GM19239 (cell line): ENCODE measurements at places on chromosomes 5 and 9.

GRCh38 chr5:173451031-173451430 is 122.8 kb upstream of the STC2 start:
- peak; percentile 36 for DNase-seq

GRCh38 chr5:90326995-90327394 is 82.6 kb downstream of the CETN3 start:
- no peak for DNase-seq

GRCh38 chr9:124840300-124840833 is 12.9 kb upstream of the WDR38 start:
- no peak for DNase-seq

- DNase-seq, result peak; percentile 17
Measured at GRCh38 chr5:16784843-16785791, 151.0 kb downstream of the MYO10 start.

DNA sequence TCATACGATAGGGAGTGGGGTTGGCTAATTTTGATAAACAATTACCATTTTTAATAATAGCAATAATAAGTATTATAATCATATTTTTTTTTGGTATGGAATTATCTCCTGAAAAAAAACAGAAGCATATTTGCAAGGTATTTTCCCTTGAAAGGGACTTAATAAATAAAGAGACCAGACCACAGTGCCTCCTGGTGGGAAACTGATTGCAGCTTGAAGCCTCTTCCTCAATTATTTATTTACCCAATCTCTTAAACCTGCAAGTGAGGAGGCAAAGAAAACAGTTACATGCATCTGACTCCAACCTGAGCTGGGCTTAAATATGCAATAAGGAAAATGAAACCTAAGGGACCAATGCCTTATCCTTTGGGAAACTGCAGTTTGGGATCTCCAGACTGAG is 388.1 kb upstream of the ACO1 start:
- no peak for DNase-seq

- DNase-seq, result peak; percentile 56
Measured at GRCh38 chr9:135864447-135865049, 42.8 kb downstream of the CAMSAP1 start.

GRCh38 chr5:77140350-77140749 is 53.3 kb upstream of the ZBED3 start:
- DNase-seq, result no peak

DNA sequence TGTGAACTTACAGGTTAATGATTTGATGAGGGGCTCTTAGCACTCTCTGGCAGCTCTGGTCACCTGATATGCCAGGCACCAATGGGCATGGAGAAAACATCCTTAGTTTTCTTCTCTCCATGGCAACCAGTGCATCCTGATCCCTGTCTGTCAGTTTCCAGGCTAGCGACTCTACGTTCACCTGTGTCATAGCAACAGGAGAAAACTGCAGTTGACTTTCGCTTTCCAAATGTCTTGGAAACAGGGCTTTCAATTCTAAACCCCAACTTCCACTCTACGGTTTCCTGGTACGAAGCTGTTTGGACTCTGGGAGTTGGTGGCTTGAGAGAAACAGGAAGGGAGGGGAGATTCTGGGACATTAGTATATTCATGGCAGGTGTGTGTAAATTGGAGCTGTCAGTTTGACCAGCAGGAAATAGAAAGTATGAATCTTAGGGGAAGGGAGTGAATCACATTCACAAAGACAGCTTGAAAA is 74.4 kb downstream of the SLC28A3 start:
- DNase-seq, result no peak

- no peak for DNase-seq
Measured at GRCh38 chr5:41747301-41747700, 122.9 kb downstream of the OXCT1 start.

- no peak for DNase-seq
Measured at GRCh38 chr5:66596636-66597182, 516 bp downstream of the MAST4 start.

- DNase-seq, result no peak
Measured at GRCh38 chr5:54792611-54793404, 192.6 kb downstream of the ESM1 start.

DNA sequence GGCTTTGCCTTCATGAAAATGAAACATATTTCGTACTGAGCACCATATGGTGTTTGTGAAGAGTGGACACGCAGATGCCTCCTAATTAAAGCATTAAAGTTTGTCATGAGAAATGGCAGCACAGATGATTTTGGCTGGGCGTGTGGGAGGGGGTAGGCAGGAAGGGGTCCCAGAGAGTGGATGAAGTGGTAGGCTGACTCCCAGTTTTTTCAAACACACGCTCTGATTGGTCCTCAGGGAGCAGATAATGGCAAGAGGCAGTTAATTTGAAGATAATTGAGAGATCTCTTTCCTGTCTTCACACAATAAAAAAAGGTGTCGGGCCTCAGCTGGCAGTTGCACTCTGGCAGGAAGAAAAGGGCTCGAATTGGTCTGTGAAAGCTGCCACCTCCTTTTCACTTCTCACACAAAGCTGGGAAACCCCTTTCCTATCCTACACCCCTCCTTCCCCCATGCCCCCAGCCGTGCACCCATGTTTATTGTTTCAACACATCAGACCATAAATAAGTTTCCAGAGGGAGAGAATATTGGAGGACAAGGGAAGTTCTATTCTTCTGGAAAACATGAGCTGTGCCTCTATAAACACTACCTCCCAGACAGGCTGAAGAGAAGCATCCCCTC is 429.6 kb downstream of the ARHGEF28 start:
- DNase-seq, result no peak

DNA sequence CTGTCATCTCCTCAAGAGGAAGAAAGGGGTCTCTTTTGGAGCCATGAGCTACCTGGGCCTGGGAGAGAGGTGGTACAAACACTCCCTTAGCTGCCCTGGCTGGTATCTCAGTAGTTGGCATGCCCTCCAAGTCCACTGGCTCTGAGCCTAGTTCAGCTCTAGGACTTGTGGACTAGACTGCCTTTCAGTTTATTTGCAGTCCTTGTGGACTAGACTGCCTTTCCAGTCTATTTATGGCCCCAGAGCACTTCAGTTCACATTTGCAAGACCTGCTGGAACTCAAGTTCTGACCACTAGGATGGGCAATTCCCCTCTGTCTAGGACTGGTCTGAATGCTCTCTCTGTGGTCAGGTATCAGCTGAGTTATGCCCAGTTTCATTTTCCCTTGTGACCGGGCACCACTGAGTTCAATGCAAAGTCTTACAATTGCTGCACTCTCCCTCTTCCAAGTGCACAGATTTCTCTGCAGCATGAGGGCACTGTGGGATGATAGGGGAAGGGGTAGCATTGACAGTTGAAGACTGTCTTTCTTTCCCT is 1019.0 kb downstream of the TAF11L14 start:
- no peak for DNase-seq
